ENCODE measurements at places on chromosomes 13 and 19.

GRCh38 chr13:23632048-23632582 is 61.9 kb downstream of the TNFRSF19 start:
- DNase-seq: no peak

- no peak for DNase-seq
These were observed 23.4 kb upstream of the ZNF561 start for GRCh38 chr19:9644472-9644871.

- DNase-seq: no peak
These were observed 1.4 kb downstream of the CLASRP start for GRCh38 chr19:45040059-45040771.

DNA sequence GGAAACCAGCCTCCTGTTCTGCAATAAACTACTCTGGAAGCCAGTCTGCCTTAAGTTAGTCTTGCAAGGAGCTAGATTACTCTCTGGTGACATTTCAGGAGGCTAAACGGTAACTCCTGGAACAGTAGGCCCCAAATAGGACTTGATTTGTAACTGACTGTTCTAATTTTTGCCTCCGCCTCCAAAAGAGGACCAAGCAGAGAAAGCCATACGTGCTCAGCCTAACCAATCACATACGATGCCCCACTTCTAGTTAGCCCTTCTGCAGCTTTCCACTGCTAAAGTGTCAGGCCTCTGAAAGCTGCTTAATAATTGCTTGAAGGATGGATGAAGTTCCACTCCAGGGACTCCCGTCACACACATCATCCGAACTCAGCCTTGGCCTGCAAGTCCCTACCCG is 744 bp downstream of the ZNF805 start:
- no peak for DNase-seq

GRCh38 chr19:19214159-19214490 is 2.4 kb downstream of the NCAN start:
- DNase-seq: no peak

DNA sequence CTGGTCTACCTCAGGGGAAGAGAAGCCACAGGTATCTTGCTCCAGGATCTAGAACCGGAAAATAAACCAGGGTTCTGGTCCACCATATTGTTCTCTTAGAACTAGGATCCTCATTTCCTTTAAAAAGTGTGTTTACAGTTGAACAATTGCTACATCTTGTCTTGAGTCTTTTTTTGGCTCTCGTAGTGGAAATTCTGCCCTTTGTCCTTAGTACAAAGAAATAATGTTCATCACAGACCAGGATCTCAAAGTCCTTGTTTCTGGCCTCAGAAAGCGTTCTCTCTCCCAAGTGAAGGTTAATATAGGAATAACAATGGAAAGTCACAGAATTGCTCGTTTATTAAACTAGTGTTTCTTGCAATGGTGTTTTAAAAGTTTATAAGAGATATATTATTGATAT is 20.8 kb downstream of the KLF2 start:
- no peak for DNase-seq

DNA sequence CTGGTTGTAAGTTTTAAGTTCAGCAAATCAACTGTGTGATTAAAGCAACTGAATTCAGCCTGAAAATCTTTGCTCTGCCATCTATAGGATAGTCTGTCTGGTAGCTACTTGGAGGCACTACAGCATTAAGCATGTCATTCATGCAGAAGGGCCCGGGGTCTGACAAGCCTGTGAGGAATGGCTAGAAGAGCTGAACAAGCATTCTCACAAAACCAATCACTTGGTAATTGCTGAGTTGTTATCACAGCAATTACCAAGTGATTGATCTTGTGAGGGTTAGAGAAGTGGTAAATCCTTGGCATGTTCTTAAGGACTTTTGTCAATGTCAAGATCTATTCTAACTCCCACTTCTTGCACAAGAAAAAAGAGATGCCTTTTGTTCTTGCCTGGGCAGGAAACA is 356.1 kb downstream of the FGF14 start:
- DNase-seq: no peak

DNA sequence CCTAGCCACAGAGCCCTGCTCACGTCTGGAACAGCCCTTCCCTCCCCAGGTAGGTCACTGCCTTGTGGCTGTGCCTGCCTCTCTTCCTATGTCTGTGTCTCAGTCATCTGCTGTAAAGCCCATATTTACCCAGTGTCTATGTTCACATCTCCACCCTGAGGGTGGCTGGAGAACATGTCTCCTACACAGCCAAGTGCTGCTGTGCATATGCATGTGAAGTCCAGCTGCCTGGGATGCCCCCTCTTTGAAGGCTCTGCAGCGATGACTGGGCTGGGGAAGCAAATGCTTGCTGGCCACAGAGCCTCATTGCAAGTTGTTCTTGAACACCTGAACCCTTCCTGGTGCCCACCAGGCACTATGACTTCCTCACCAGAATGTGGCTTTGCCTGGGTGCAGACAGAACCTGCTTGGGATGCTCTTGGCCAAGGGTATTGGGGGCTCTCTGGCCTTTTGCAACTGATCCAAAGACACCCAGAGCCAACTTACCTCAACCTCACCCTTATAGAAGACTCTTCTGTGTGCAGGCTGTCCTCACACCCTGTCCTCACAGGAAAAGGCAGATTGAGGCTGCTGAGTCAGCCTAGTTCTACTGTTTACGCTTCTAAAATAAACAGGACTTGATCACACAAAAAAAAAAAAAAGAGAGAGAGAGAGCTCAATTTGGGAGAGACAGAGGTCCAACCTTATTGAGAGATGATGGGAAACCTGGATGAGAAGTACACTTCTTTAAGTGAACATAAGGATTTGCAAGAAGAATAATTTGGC is 26.5 kb downstream of the MRPL57 start:
- DNase-seq: no peak

DNA sequence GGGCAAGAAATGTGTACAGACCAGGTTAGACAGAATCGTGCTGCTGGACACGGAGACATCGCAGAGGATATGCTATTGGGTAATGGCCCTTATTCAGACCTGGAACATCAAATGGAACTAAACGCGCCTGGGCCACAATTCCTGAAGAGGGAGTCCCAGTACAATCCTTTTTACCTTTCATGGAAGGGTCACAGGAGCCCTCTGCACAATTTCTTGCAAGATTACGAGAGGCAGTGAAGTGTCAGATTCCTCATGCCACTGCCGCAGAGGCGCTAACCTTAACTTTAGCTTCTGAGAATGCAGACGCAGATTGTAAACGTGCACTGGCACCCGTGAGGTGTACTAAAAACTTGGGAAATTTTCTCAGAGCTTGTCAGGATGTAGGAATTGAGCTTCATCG is 18.1 kb downstream of the CLEC4M start:
- no peak for DNase-seq

DNA sequence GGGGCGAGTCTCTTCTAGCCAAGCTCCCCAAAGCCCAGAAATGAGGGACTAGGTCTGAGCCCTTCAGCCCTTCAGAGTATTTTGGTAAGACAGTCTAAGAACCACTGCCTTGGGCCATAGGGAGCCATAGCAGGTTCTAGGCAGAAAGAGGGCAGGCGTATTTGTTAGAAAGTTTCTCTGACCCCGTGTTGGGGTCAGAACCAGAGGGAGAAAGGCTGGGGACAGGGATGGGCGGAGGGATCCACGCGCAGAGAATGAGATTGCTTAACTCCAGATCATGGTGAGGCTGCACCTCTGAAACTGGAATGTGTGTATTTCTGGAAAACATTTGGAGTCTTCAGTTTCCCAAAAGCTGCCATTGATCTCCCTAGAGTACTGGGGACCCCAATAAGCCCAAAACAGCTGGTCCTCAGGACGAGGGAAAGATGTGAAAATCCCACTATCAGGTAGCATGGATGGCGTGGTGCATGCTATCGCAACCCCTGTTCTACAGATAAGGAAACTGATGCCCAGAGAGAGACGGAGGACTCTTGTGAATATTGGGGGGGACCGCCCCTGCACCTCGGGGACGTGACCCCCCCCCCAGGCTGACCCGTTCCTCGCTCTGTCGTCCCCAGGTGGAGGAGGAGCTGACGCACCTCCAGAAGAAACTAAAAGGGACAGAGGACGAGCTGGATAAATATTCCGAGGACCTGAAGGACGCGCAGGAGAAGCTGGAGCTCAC is 703 bp upstream of the TPM4 start:
- no peak for DNase-seq

DNA sequence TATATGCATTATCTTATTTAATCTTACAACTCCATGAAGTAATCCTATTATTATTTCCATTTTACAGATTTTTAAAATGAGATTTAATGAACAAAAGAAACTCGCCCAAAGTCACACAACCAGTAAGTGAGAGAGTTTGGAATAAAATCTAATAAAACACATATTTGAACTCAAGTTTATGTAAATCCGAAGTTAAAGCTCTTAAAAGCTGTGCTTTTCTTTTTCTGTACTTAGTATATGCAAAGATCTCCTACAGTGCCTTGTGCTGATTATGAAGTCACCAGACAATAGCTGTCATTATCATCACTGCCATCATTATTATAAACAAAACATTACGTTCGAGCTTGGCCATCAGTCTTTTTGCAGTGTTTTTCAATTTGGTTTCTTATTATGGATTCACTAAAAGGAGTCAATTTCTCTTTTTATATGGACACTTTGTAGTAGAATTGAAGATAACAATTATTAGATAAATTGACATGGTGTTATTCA is 29.7 kb upstream of the ENOX1 start:
- DNase-seq: no peak

DNA sequence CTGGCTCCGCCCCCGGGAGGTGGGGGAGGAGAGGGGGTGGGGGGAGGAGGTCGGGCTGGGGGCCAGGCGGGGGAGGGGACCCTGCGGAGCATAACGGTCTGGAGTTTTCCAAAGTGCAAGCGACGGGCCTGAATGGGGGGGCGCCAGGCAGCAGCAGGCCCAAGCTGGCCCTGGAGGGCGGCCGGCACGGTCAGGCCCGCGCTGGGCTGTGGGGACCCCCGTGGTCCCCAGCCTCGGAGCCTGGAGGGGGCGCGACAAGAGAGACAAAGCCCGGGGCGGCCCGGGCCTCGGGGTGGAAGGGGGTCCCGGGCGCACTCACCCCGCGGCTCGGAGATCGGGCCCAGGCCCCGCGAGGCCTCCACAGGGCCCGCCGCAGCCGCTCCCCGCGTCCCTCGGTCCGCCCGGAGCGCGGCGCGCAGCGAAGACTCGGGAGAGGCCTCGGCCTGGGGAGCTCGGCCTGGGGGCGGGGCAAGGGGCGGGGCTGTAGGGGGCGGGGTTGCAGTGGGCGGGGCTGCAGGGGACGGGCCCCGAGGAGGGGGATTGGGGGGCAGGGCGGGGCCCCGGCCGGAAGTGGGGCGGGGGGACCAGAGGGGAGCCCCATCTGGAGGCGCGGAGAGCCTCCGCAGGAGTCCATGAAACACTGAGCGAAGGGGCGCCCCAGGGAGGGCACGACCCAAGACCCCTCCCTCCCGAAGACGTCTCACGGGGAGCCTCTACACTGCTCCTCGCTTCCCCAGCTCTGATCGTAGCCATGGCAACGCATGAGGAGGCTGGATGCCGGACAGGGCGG is 47.6 kb downstream of the PTPRS start:
- DNase-seq: peak; percentile 74

- DNase-seq: no peak
These were observed 284.0 kb downstream of the OXGR1 start for GRCh38 chr13:96710166-96710862.

DNA sequence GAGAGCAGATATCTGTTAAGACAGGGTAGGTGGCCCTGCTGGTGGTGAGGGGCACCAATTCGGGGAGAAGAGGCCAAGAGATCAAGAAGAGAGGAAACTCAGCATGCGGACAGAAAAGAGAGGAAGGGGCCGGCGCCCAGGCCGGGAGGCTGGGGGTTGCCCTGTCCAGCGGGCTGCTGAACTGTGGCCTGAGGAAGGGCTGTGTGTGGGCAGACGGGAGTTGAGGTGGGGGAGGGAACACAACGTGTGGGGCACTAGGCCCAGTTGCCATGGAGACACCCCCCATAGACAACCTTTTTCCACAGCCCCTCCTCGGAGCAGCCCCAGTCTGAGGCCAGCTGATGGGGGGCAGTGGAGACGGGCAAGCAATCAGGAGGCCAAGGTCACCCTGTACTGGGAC is 2.5 kb upstream of the CACNG8 start:
- no peak for DNase-seq

- DNase-seq: no peak
These were observed 160.4 kb downstream of the ZIC5 start for GRCh38 chr13:99811067-99811700.

- DNase-seq: no peak
These were observed 481.5 kb upstream of the MIR17HG start for GRCh38 chr13:90866006-90866405.

DNA sequence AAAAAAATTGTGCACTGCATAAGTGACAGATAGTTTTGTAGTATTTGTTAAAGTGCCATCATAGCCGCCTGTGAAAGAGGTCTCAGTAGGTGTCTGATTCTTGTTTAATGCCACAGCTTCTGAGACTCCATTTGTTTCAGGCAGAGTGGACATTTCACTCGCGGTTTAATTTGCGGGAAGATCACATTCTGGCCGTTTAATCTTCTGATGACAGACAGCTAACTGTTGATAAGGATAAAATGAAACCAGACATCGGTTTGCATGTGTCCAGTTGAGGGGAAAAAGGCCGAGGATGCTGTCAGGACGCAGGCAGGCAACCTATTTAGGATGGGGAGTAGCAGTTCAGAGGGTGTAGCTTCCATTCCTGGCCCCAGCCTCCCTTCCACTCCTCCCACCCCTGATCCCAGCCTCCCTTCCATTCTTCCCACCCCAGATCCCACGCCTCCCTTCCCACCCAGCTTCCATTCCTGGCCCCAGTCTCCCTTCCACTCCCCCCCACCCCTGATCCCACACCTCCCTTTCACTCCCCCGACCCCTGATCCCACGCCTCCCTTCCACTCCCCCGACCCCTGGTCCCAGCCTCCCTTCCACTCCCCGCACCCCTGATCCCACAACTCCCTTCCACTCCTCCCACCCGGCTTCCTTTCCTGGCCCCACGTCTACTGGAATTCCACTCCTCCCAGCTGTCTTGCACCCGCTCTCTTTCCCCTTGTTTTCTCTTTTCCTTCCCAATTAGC is 23.8 kb downstream of the ATP11A start:
- no peak for DNase-seq

DNA sequence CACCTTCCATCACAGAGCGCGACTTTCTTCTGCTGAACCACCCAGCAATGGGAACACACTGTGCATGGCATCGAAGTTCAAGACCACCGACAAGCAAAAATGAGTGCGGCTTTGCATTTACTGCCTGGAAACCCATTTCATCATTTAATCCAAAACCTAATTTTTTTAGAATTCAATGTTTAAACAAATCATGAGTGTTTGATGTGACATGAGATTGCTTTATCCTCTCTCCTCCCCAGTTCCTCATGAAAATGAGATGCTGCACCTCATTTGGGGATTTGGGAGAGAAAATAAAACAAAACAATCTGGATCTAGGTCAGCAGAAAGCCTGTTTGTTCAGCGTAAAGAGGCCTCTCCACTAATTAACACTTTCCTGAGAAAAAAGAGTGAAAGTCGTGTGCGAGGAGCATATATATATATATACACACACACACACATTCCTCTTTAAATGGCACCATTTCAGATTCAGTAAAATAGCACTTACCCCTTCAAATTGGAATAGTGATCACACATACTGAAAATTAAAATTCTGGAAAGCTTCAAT is 126.2 kb downstream of the DCT start:
- DNase-seq: no peak
